ENCODE measurements at places on chromosomes 6 and 20.

- DNase-seq, result no peak
Measured at GRCh38 chr6:38184585-38185080, 365.1 kb downstream of the ZFAND3 start.

- no peak for DNase-seq
Measured at GRCh38 chr20:10465135-10465534, 30.0 kb downstream of the SLX4IP start.

DNA sequence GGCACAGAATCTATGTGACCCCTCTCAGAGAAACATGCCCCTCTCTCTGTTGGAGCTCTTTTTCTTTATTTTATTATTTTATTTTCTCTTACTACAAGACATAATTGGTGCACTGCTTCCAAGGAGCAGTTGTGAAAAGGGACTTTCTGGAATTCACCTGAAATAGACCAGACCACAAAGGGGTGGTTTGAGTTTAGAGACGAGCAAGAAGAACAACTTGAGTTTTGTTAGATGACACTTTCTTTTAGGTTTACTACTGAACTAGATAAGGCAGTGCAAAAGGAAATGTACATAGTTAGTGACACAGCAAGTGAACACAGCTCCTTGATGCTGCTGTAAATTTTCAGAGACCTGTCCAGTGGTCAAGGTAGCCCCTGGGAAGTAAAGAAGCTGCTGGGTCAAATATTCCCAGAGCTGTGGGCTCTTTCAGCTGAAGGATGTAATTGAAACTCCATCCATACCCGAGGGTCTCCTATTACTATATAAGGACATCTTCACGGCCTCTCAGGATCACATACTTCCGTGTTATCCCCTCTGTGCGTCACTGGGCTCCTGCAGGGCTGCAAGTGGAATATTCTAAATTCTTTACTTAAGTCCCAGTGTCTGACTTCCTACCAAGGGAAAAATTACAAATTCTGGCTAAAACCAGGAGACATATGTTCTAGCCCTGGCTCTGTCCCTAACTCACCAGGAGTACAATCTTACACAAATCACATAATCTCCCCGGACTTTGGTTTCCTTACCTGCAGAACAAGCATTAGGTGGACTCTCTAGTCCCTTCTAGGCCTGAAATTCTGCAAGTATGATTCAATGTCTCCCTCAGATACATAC, 69.1 kb upstream of the ADTRP start:
- DNase-seq, result no peak

DNA sequence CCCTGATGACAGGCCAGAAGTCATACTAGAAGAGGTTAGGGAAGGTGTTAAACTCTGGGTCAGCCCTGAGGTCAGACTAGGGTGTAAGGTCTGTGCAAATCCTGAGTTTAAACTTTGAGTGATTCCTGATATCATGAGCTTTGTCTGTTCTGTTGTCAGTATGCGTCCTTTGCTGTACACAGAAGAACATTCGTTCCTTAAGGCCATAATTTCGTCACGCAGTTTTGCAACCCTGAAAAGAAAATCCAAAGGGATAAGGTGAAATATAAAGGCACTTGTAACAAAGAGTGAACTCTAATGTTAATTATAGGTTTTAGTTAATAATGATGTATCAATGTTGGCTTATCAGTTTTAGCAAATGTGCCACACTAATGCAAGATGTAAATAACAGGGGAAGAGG, 2.3 kb downstream of the DST start:
- DNase-seq, result no peak

GRCh38 chr6:35343092-35343834, 905 bp downstream of the PPARD start:
- DNase-seq, result peak; percentile 71

- DNase-seq, result no peak
Measured at GRCh38 chr20:10774357-10774943, 100.7 kb upstream of the JAG1 start.

DNA sequence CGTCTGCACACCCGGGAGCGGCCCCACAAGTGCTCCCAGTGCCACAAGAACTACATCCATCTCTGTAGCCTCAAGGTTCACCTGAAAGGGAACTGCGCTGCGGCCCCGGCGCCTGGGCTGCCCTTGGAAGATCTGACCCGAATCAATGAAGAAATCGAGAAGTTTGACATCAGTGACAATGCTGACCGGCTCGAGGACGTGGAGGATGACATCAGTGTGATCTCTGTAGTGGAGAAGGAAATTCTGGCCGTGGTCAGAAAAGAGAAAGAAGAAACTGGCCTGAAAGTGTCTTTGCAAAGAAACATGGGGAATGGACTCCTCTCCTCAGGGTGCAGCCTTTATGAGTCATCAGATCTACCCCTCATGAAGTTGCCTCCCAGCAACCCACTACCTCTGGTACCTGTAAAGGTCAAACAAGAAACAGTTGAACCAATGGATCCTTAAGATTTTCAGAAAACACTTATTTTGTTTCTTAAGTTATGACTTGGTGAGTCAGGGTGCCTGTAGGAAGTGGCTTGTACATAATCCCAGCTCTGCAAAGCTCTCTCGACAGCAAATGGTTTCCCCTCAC, 21.0 kb downstream of the PRDM1 start:
- DNase-seq, result no peak

- DNase-seq, result peak; percentile 15
Measured at GRCh38 chr6:747028-747427, 54.1 kb upstream of the EXOC2 start.

GRCh38 chr6:6826095-6826901, 237.8 kb downstream of the LY86 start:
- DNase-seq, result peak; percentile 90

DNA sequence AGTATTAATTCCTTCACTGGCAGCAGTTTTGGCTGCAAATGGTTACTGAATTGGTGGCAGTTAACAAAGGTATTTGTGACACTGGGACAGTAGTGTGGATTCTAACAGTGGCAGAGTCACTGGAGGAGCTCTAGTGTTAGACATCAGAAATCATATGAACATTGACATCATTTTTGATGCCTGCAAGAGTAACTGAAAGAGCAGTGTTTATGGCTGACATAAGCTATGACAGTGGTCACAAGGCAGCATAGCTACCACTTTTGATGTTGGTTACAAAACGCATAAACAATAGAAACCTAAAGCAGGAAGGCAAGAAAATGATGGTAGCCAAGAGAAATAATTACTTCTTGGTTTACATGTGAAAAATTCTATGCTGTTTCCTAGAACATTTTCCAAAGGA, 326.7 kb upstream of the MAN1A1 start:
- no peak for DNase-seq

DNA sequence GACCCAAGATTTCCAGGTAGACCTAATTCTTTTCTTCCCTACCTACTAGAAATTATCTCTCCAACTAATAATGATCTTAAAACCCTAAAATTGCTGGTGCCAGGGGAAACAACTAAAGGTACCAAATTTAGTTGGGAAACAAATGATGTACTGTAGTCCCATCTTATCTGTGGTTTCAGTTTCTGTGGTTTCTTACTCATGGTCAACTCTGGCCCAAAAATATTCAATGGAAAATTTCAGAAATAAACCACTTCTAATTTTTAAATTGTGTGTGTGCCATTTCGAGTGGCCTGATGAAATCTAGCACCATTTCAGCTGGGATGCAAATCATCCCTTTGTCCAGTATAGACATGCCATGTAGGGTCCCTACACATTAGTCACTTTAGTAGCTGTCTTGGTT, 475.2 kb upstream of the EPHA7 start:
- DNase-seq, result no peak

Measured in GF-D8 (cell line).